GM12891 (cell line): ENCODE measurements at places on chromosomes 16 and 17.

- no peak for DNase-seq
These were observed 892 bp upstream of the KIAA0513 start for GRCh38 chr16:85026703-85027102.

- no peak for DNase-seq
These were observed 35.5 kb upstream of the STAC2 start for GRCh38 chr17:39261286-39261685.

- DNase-seq = no peak
These were observed 151.7 kb downstream of the CPPED1 start for GRCh38 chr16:12651765-12652512.

DNA sequence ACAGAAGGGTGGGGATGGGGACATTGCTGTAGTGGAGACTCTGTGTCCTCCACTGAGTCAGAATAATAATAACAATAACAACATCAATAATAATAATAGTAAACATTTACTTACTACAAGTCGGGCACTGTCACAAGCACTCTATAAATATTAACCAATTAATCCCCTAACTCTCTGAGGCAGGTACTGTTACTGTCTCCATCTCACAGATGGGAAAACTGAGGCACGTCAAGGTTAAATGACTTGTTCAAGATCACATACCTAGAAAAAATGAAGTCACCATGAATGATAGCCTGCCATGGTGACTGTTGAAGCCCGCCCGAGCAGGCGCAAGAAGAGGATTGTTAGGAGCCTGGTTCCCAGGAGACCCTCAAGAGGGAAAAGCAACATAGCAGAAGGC is 10.2 kb downstream of the PRR29 start:
- DNase-seq = no peak

GRCh38 chr16:74073456-74073855 is 223.2 kb upstream of the PSMD7 start:
- DNase-seq = no peak
